Activated CD4-positive, CD25-positive, alpha-beta regulatory T cell treated with anti-CD3 and anti-CD28 coated beads, Interleukin-2, amount 50 U/mL, for 16 hours (primary cell): ENCODE measurements at places on chromosomes 2 and 18.

GRCh38 chr2:42153944-42154581 lies 15.1 kb upstream of the EML4 start:
- no peak for DNase-seq

DNA sequence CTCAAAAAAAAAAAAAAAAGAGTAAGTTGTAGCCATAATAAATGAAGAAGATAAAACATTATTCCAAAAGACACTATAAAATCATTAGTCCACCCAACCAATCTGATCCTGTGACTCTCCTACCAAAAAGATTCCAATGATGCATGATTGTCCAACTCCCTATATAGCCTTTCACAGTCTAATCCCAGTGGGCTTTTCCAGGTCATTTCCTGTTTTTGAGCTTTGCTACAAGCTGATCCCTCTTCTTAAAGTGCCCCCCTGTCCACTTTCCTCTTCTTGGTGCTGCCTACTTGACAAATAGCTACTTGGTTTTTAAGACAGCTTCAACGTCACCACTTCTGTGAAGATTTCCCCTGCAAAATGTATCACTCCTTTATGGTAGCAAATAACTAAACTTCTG lies 88.4 kb downstream of the SEMA4F start:
- no peak for DNase-seq

- DNase-seq, result no peak
These were observed 321.0 kb upstream of the HS6ST1 start for GRCh38 chr2:128639693-128640092.

GRCh38 chr2:212042562-212042961 lies 496.0 kb downstream of the ERBB4 start:
- DNase-seq, result no peak

DNA sequence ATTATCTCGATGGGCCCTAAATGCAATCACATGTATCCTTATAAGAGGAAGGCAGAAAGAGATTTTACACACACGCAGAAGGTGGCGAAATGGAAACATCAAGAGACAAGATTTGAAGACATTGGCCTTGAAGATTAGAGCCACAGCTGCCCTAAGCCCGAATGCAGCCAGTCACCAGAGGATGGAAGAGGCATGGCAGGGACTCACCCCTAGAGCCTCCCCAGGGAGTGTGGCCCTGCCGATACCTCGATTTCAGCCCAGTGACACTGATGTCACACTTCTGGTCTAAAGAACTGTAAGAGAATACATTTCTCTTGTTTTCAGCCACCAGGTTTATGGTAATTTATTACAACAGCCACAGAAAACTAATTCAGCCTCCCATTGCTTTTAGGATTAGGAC lies 17.4 kb downstream of the TTC39C start:
- no peak for DNase-seq

DNA sequence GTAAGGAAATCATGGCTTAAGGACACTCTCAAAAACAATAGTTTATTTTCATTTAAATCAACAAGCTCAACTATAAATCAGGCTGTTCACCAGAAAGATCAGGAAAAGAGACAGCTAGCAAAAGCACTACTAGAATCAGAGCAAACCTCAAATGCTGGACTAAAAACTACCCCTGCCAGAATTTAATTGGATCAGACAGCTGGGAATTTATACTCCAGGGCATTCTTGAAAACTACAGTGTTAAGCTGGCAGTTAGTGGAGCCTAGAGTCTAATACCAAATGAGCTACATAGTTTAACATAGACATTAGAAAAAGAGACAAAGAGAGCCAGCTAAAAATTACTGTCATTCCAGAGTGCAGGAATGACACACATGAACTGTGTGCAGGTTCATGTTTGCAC lies 1016.4 kb upstream of the CRIM1 start:
- no peak for DNase-seq

GRCh38 chr18:5516841-5517240 lies 27.0 kb downstream of the EPB41L3 start:
- no peak for DNase-seq

DNA sequence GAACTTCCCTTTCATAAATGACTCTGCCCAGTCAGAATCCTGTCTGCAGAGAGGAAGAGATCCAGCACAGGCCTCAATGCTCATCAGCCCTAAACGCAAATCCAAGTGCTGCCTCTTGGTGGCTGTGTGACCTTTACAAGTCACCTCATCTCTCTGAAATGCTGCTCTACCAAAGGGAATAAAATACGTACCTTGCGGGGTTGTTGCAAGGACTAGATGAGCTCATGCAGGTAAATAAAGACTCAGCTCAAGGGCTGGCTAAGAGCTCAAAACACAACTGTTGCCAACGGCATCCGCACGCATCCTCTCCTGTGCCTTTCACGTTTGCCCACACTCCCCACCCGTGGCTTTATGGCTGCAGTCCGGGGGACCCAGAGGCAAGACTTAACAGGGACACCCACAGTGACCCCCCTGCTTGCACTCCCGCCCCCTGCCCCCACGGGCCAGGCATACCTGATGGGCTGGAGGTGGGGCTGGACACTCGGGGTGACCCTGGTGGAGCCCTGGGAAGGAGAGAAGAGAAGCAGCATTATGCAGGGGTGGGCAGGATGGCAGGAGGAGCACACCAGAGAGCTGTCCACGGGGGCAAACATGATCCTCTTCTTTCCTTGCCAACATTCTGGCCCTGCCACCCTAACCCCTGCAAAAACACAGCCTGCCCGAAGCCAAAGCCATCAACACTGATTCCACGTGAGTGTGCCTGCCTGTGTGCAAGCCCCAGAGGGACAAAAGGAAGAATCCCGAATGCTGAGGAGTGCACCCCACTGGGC lies 102.6 kb downstream of the TNS1 start:
- no peak for DNase-seq

DNA sequence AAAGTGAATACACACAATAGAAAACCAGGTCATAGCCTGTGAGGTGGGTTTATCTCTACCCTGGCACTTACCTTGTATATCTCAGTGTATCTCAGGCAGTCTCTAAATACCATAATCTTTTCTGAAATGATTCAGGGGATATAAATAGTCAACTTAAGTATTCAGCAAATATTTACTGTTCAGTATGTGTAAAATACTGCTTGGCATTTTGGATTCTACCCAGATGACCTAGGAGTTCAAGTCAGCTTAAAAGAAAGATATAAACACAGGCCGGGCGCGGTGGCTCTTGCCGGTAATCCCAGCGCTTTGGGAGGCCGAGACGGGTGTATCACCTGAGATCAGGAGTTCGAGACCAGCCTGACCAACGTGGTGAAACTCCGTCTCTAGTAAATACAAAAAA lies 23.8 kb downstream of the GRHL1 start:
- no peak for DNase-seq

GRCh38 chr2:86786001-86786536 lies 4.6 kb downstream of the CD8A start:
- no peak for DNase-seq

DNA sequence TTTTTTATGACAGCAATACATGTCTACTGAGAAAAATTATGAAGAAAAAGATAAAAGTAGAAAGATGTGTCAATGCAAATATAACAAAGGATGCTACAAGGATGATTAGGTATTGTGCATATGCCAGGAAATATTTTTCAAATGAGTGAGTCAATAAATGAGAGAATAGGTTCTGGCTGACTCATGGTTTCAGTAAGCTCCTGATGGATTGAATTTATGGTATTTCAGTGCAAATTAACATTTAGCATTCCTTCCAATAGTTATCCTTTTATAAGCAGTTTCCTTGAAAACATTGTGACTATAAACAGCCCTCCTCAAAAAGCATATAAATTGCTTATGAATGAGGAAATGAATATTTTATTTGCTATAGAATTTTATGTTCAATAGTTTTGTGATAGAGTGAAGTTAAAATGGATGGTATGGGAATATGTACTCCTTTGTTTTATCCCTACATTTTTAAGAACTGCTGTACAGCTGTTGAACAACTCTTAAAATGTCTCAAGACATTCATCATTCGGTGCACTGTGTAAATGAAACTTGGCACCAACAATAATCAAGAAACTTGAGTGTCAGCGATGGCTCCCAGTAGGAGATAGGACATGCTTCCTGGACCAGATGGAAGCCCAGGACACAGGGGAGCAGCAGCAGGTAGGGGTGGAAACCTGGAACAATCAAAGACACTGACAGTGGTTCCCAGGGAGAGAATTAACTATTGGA lies 144.7 kb downstream of the PMAIP1 start:
- DNase-seq, result no peak

DNA sequence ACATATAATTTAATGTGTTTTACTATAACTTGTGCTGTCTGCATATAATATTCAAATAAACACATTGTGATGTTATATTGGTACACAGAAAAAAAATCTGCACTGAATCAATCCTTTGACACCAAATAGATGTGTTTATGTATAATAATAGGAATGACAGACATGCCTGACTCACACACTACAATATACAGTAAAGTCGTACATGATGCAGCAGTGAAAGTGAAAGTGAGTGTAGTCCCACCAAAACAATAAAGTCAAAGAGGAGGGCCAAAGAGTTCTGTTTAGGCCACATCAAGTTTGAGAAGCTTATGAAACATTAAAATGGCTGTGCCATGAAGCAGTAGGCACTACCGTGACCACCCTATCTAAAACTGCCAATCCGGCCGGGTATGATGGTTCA lies 8.2 kb upstream of the RBM44 start:
- DNase-seq, result no peak

DNA sequence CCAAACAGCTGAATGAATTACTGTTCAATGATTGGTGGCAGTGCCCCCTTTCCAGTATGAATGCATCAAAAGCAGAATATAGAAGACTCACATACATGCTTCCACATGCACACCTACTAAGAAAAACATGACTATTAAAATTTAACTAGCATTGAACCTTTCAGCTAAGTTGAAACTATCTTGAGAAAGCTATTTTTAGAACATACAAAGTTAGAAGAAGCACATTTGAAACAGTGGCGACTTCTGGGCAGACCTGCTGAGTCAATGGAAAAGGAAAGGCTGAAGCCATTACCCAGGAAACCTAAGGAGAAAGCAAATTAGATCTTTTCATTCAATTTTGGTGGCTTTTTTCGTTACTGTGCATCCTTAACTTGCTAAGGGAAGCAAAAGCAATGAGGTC lies 55.9 kb downstream of the PLA2R1 start:
- no peak for DNase-seq

DNA sequence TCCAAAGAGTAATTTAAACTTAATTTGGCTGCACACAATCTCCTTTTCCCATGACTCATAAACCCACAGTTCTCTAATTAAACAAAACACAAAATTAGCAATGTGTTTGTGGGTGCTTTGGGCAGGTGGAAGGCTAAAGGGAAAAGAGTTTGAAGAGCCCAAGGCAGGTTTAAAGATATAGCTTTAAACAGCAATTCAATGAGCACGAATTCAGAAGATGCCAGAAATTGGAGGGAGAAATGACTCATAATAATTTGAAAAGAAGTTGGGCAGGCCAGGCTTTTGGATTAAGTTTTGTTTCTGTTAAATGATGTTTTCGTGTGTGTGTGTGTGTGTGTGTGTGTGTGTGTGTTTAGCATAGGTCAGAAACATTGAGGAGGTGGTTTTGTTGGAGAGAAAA lies 594.8 kb upstream of the ZEB2 start:
- DNase-seq, result no peak

DNA sequence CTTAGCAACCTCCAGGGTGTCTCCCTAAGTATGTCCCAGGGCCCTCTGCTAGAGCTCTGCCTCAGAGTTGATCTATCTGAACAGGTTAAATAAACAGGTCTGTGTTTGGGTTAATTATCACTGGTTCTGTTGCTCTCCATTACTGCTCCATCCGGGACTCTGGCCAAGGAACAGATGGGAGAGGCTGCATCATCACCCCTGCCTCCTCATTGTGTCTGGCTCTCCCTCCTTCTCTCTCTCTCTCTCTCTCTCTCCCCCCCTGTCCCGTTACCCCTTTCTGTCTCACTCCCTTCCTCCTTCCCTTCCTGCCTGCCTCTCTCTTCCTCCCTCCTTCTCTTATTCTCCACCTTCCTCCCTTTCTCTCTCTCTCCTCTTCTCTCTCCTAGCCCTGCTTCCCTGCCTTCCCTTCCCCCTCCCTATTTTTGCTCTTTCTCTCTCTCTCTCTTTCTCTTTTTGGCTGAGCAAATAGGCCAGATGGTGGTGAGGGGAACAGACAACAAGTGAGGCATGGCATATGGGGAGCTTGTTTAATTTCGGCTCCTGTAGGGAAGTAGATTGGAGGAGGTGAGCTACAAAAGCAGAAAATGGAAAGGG lies 62.1 kb downstream of the SETBP1 start:
- DNase-seq, result no peak

DNA sequence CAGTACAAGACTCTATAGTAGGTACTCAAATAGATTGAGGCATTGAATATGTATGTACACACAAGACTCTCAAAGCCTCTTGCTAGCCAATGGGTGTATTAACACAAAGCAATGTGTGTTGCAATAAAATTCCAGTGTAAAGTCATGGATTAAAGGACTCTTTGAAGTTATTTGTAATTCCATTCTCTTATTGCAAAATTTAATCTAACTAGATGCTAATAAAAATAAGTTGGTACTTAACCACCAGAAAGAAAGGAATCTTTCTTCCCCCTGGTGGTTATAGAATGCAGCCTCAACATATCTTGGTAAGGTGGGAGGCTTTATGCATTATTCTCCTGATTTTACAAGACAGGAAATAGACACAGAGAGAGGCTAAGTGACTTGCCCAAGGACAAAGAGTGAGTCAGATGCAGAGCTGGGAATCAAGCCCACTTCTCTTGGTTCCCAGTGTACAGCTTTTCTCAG lies 18.0 kb downstream of the LRP1B start:
- DNase-seq, result no peak

DNA sequence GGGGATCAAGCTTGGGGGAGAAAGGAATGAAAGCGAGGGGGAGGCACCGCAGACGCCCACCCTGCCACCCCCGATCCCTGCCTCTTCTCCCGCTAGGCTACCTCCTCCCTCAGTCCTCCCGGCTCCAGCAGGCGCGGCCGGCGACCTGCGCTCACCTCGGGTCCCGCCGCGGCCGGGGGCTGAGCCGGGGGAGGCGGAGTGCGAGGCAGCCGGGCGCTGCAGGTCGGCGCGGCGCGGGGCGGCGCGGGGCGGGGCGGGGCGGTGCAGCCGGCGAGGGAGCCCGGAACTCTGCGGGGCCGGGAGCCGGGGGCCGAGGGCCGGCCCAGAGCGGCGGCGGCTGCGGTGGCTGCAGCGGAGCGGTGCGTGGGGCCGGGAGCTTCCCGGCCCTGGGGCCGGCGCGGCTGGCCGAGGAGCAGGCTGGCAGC lies 477 bp downstream of the ACVR1 start:
- no peak for DNase-seq

DNA sequence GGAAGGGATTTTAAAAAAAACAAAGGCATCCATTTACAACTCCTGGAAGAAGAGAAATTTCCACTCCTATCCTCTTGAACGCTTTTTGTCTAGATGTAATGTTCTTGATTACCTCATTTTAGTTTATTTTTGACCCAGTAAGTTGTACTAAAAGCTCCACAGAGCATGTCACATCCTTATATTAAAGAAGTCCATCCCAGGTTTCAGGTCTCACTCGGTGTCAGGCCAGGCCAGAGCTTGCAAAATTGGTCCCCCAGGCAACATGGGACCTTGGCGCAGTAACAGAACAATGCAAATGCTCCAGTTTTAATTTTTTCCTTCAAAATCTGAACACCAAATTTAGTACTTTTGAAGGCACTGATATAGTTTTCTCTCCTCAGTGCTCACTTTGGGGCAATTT lies 218.4 kb upstream of the REV1 start:
- DNase-seq, result no peak
